ENCODE measurements at places on chromosomes 5 and 9.
A peak's percentile ranks its signal among the peaks of the same experiment; 100 is the strongest.

DNA sequence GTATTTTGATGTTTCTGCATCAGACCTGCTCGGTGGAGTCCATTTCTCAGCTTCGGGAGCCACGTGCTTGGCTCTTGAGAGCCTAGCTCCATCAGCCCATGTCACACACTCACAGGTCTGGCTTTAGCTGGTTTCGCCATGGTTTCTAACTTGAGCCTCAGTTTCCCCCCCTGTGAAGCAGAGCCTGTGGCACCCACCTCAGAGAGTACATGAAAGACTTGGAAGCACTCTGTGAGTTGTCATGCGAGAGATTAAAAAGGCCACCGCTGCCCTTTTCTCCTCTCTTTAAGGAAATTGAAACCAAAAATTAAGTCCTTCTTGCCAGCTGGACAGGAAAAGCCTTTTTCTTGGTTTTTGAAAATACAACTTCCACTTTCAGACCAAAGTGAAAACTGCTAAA lies 8.8 kb downstream of the TENT4A start:
- no peak for DNase-seq

GRCh38 chr5:160271836-160272235 lies 40.5 kb downstream of the CCNJL start:
- no peak for DNase-seq

DNA sequence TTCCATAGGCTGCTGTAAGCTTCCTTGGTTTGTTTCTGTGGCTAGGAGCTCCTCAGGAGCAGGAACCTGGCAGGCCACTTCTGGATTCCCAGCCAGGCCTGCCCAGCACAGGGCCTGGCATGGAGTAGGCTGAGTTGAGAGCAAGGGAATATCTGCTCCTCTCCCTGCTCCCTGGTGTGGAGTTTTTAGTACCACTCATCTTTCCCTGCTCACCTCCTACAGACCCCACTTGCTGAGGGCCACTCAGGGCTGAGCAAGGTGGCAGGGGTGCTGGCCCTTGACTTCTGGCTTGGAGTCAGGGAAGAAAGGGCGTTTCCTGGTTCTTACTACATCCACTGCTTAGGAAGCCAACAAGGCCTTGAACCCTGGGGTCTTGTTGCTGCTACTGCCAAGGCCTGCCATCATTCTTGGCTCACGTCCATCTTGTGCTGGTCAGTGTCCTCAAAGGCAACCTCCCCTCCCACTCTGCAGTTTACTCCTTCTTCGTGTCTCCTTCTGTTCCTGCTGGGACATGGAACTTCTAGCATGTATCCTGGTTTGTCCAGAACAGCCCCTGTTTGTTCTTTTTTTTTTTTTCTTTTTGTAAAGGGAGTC lies 54.9 kb downstream of the PSD2 start:
- no peak for DNase-seq

DNA sequence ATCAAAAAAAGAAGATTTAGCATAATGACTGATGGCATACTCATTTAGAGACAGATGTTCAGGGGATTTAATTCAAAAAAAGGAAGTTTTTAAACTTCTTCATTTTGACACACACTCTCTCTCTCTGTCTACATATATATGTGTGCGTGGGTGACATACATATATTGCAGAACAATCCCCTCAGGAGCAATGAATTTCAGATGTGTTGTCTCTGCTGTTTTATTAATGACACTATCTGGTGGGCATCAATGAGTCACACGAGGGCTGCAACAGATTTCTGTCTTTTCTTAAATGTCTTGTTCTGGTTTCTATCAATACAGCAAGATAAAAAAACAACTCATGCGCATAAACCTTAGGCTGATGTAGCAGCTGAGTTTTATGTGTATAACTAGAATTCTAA lies 123.5 kb upstream of the SLCO6A1 start:
- DNase-seq, result no peak

DNA sequence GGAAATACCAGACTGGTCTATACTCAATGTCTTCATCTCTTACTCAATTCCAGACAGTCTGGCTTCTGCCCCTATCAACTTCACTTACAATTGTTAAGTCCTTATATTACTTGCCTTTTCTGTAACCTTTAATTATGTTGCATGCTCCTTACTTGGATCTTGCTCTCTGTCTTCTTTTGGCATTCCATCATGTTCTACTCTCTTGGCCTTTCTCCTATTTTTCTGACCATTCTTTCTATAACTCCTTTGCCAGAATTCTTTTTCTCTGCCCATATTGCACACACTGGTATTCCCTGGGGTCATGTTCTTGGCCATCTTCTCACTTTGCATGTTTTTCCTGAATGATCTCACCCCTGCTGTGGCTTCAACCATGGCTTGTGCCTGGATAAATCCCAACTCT lies 209.8 kb upstream of the ZNF462 start:
- no peak for DNase-seq

DNA sequence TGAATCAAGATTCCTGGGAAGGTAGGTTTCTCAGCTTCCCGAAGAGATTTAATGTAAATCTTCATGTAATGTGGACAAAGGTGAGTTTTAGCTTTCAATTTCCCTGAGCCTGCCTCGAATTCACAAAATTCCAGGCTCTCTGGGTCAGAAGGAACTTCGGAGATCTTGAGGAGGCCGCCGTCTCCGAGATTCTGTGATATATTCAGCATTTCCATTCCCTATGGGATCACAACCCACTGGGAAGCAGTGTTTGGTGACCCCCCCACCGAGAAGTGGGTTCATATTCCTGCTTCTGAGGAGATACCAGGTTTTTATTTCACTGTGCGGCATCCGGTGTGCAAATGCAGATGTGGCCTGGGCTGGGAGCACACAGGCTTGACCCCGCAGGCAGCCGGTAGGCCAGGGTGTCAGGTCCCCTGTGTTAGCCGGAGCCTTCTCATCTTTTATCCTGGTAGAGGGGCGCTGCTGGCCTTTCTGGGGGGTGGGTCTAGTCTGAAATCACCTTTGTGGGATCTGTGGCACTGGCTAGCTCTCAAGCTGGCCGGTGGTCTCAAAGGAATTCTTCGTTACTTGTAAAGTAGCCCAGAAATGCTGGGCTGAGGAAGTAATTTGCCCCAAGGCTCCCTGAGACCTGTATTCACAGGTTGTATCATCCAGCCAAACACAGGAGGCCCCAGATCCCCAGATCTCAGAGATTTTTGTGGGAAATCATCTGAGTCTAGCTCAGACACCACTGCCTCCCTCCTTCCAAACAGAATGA lies 1.4 kb downstream of the PLEKHG4B start:
- no peak for DNase-seq

GRCh38 chr5:76402251-76402885 lies 717 bp upstream of the IQGAP2 start:
- peak; percentile 52 for DNase-seq

GRCh38 chr5:115428676-115429075 lies 115.9 kb downstream of the FEM1C start:
- DNase-seq, result no peak

DNA sequence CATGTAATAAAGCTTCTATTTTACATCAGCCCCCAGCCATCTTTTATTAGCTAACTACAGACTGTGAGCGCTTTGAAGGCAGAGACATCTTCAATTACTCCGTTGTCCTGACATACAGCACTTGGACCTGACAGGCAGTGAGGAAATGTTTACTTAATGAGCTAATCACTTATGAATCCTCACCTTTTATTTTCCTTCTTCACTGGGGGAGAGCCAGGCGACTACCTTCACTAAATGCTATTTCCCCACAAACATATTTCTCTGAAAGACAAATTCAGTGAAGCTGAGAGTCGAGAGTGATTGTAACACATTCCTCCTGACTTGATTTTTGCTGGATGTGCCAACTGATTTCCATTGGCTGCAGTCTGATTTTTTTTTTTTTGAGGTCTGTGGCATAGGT lies 192.1 kb upstream of the CLINT1 start:
- no peak for DNase-seq

GRCh38 chr5:142078221-142078620 lies 30.4 kb upstream of the NDFIP1 start:
- DNase-seq, result no peak

DNA sequence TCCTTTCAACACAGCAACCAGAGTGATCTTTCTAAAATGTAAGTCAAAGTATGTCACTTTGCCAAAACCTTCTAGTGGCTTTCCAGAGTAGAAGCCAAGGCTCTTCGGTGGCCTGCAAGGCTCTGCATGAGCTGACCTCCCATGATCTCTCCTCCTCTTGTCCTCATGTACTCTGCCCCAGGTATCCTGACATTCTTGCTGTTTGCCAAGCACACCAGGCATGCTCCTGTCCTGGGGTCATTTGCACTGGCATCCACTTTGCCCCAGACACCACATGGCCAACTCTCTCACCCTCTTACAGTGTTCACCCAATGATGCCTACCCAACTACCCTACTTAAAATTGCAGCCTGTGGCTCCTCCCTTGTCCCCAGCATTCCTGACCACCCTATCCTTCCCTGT lies 86.3 kb downstream of the ZNF618 start:
- no peak for DNase-seq

GRCh38 chr5:99033014-99033900 lies 104.5 kb upstream of the CHD1 start:
- no peak for DNase-seq

- DNase-seq, result no peak
Measured at GRCh38 chr9:4375424-4376200, 75.7 kb upstream of the GLIS3 start.

DNA sequence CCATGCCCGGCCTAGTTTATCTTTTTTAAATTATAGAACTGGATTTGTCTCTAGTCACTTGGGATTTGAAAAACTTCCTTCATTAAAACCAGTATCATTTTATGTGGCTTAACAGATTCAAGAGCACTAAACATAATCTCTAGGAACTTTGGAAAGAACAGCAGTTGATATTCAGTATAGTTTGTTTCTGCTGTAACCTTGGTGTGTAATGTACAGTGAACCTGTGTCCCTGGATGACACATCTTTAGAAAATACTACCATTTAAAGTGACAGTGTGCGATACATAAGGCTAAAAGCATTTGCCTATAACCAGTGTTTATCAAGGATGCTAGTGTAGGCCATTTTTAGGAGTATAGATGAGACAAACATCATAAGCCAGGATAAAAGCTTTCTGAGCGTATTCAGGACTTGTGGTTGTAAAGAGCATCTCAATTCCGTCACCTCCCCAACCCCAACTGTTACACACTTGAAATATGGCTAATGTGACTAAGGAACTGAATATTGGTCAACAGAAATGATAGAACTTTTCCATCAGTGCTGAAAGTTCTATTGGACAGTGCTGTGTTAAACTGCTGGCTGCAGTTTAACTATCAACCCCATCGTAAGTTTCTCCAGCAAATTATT lies 4.4 kb downstream of the SNX18 start:
- no peak for DNase-seq

DNA sequence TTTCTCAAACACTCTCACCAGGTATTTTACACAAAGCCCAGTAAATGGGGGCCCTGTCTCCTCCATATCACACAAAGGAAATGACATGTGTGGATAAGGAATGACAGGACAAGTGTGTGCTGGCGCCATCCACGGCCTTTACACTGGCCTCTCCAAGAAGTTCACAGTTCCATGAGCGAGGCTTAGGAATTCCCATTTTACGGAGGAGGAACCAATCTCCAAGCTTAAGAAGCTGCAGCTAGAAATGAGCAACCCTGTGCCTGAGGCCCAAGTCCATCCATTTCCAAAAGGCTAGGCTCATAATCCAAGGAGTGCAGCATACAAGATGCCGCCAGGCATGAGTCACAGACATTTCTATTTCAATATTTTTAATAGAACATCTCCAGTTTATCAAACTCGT lies 203.4 kb downstream of the AUH start:
- no peak for DNase-seq

- DNase-seq, result no peak
Measured at GRCh38 chr5:175740014-175740413, 82.1 kb downstream of the HRH2 start.

GRCh38 chr5:2697446-2698200 lies 53.9 kb downstream of the IRX2 start:
- DNase-seq, result no peak

DNA sequence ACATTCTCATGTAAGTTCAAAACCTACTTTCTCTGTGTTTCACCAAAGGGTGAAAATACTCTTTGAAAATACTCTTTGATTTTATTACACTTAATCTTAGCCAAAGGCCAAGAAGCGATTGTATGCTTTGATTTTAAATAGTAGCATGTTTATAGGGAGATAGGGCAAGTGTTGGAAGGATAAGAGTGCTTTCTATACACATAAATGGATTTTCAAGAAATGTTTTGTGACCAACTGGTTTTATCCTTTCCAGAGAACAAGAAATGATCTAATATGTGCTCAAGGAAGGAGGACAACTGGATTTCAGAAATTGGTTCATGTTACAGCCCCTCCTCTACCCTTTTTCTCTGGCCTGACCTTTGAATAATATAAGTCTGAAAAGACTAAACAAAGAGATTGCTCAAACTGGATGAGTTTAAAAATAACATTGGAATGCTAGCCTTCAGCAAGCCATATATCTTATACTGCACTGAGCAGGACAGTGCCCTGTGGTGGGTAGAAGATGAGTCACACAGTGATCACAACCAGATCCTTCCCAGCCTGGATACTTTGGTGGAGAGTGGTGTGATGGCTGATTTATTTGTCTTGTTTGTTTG lies 13.1 kb downstream of the PALM2AKAP2 start:
- no peak for DNase-seq

- DNase-seq, result no peak
Measured at GRCh38 chr9:133349965-133350616, 2.1 kb downstream of the RPL7A start.

DNA sequence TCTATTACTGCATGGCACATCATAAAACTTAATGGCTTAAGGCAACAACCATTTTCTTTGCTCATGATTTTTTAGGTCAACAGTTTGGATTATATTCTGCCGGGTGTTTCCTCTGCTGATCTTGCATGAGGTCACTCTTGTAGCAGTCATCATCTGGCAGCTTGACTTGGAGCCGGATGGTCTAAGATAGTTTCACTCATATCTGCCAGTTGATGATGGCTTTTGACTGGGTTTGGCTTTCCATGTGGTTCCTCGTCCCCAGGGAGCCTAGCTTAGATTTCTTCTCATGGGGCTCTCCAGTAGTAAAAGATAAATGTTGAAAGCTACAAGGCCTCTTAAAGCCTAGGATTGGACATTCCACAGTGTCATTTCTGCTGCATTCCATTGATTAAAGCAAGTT lies 27.4 kb downstream of the LNPEP start:
- no peak for DNase-seq

- no peak for DNase-seq
Measured at GRCh38 chr5:149376104-149376503, 3.0 kb downstream of the IL17B start.

DNA sequence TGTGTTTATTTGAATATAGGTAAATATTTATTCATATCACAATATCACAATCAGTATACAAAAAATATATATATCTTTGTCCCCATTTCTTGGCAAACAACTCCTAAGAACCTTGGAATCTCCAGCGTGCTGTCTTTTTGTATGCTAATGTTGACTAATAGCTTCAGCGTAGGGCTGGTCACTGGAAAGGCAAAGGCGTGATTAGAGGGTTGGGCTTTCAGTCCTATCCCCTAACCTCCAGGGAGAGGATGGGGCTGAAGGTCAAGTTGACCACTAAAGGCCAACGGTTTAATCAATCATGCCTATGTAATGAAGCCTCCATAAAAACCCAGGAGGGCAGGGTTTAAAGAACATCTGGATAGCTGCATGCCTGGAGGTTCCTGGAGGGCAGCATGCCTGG lies 79.6 kb upstream of the BNC2 start:
- DNase-seq, result no peak

GRCh38 chr9:30348904-30349303 lies 2035.5 kb upstream of the ACO1 start:
- DNase-seq, result no peak

- no peak for DNase-seq
Measured at GRCh38 chr9:98488571-98489312, 220.0 kb downstream of the GABBR2 start.

- DNase-seq, result no peak
Measured at GRCh38 chr9:17719053-17719452, 140.2 kb downstream of the SH3GL2 start.
